ENCODE measurements at places on chromosomes 1 and 21.

GRCh38 chr1:248823517-248824001, 2.2 kb downstream of the SH3BP5L start:
- no peak for DNase-seq

DNA sequence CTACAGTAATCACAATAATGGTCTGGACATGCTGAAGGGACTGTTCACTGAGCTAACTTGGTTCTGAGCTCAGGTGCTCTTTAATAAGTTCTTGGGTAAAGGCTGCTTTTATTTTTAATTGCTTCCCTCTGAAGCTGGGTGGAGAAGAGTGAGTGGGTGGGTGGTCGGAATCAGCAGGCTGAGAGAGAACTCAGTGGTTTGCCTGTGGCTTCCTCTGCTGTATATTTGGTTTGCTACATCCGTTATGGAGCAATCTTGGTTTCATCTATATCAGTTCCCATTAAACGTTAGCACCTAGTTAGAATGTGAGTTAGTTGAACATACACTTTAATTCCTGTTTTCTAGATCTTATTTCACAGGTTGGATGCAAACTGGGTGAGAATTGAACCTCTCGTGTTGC, 23.3 kb downstream of the CNIH4 start:
- no peak for DNase-seq

DNA sequence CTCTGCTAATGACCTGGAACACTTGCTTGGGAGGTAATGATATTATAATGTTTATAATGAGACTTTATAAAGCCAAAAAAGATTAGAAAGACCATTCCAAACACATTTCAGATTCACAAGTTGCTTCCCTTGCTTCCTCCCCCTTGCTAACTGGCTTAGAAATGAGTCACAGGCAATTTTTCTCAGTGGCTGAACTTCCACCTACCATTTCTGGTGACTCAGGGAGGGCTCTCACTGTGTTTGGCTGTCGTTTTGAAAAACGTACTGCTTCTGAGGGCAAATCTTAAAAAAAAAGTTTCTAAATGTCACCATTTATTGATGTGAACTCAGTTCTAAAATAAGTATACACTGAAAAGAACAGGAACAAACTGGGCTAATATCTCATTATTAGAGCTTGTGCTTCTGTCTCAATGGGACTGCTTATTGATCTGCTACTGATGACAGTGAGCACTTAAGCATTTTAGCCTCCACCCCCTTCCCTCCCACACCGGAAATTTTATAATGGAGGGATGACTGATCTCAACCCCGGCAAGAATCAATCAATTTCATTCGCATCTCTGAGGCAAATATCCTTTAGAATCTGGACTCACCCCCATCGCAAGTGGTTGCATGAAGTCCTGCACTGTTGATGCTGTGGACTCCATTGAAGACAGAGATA, 278.3 kb downstream of the KCTD3 start:
- no peak for DNase-seq

DNA sequence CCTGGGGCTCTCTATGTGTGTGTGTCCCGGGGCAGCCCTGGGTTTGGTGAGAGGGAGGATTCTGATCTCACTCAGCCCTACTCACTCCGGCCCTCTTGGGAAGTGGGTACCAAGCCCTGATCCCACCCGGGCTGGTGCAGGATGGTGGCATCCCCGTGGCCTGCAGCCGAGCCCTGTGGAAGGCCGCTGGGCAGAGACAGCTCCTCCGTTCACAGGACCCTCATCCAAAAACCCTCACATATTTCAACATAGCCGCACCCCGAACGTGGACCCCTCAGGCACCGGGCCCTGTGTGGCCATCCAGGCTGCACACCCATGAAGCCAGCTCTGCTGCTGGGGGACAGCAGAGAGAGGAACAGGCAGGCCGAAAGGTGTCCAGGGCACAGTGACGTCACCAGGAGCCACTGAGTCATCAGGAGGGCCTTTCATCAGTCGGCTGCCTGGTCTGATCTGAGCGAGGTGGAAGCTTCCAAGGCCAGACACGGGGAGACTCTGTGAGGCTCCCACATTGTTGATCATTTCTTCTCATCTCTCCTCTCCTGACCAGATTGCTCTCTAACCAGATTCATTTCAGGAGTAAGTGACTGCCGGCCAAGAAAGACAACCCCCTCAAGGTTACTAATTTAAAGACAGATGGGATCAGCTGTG, 16.2 kb upstream of the GPR157 start:
- DNase-seq: no peak

- DNase-seq: no peak
These were observed 9.7 kb upstream of the CGN start for GRCh38 chr1:151501474-151501873.

- no peak for DNase-seq
These were observed 47.2 kb upstream of the CAPZB start for GRCh38 chr1:19532519-19532918.

DNA sequence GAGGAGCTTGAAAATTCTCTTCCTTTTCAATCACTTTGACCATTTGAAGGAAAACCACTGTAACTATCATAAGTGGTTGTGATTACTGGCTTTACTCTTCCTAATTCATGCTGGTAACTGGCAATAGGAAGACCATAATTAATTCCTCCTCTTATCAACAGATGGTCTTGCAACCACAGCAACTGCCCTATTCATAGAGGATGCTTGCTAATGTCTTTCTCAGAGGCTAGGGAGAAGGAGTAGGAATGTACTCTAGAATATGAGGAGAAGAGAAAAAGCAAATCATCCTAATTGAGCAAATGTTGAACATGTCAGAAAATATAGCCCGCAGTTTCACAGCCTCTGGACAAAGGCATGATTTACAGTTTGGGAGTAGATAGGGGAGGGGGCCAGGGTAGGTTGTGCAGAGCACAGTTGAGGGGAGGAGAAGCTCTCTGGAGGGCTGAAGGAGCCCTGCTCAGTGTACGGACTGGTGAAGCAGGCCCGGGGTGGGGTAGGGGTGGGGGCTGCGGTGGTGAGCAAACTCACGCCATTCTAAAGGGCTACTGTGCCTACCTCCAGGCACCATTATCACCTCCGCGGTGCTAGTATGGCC, 192.9 kb downstream of the PCP4 start:
- no peak for DNase-seq

GRCh38 chr1:30743584-30744059, 14.0 kb downstream of the LAPTM5 start:
- DNase-seq: no peak

DNA sequence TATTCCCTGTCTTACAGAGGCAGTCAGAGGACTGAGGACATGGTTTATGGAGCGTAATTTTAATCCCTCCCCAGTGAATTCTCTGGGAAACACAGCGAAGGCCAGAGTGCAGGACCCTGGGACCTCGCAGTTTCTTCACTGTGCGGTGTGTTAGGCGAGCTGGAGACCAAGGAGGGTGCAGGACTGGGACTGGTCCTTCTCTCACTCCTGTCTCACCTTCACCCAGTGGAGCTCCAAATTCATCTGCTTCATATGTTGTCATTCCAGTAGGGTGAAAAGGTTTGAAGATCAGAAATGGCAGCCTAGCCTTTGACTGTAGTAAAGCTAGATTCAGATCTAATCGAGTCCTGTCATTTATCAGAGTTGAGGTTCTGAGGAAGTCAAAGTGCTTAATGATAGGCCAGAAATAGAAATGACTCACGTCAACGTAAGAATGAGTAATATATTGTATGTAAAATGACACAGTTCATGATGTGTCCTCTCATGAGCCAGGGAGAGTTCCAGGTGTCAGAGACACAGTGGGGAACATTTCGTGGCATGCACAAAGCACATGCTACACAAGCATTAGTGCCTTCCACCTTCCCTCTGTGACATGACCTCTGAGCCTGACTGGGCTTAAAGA, 647.5 kb downstream of the SMYD3 start:
- DNase-seq: no peak

DNA sequence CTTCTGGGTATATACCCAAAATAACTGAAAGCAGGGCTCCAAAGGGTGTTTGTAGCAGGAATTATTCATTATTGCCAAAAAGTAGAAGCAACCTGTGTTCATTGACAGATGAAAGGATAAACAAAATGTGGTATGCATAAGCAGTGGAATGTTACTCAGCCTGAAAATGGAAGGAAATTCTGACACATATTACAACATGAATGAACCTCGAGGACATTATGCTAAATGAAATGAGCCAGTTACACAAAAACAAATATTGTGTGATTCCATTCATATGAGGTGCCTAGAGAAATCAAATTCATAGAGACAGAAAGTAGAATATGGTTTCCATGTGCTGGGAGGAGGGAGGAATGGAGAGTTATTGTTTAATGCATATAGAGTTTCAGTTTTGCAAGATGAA, 86.3 kb upstream of the ARTN start:
- no peak for DNase-seq

DNA sequence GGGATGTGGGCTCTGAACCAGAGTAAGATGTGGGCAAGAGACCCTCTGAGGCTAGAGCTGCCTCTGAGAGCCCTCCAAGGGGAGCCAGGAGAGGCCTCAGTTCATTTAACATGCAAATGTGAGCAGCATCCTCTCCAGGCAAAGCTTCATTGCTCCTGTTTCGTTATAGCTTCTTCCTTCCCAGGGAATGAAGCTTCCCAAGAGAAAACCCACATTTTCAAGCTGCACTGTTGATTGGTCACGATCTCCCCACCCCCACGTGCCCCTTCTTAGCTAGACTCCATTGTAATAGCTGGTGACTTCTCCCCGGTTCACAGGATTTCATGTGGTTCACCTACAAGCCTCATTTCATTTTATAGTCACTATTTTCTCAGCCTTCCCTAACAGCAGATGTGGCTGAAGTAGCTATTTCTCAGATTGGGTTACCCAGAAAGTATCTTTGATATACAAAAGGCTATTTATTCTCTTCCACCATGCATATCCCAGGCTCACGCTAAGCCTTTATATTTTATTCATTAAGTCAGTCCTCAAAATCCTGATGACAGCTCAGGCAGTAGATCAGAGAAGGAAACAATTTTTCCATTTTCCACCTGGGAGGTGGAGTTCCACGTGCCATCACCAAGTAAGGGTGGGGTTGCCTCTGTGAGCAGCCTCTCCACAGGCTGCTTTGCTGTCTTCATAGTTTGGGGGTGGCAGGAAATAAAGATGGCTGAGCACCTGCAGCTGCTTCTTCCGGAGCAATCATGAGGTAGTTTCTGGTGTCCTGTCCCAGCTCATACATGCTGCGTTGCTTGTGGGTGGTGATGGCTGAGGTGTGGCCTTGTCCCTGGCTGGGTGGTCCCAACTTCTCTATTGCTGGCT, 178.3 kb upstream of the RAB4A start:
- DNase-seq: no peak

GRCh38 chr1:183735069-183735860, 69.7 kb upstream of the RGL1 start:
- DNase-seq: no peak
